ENCODE measurements at places on chromosomes 13 and 19.

GRCh38 chr13:48185018-48185417 lies 48.0 kb upstream of the ITM2B start:
- DNase-seq, result no peak

- no peak for DNase-seq
These were observed 6.2 kb downstream of the ARRDC2 start for GRCh38 chr19:18014197-18014596.

GRCh38 chr13:111247552-111247951 lies 72.9 kb upstream of the TEX29 start:
- DNase-seq, result no peak

GRCh38 chr19:49855277-49855675 lies 4.3 kb downstream of the PTOV1 start:
- no peak for DNase-seq

GRCh38 chr19:12937093-12937926 lies 1.1 kb upstream of the CALR start:
- DNase-seq, result no peak

- no peak for DNase-seq
These were observed 1431.0 kb upstream of the SPRY2 start for GRCh38 chr13:81771951-81772350.

DNA sequence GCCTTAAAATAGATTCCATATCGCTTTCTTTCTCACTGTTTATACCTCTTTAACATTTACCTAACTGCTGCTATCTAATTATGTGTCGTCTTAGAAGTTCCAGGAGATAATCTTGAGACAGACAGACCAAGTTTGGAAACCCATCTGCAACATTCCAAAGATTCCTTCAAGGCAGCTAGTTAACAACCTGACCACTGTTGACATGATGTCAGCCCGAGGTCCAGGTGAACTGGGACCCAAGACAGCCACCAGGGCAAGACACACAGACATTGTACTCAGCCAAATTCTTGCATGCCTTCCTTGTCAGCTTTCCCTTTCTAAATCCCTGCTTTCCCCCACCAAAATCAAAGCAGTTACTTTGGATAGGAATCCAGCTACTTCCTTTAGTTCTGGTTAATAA lies 1476.5 kb upstream of the PRR20A start:
- no peak for DNase-seq

DNA sequence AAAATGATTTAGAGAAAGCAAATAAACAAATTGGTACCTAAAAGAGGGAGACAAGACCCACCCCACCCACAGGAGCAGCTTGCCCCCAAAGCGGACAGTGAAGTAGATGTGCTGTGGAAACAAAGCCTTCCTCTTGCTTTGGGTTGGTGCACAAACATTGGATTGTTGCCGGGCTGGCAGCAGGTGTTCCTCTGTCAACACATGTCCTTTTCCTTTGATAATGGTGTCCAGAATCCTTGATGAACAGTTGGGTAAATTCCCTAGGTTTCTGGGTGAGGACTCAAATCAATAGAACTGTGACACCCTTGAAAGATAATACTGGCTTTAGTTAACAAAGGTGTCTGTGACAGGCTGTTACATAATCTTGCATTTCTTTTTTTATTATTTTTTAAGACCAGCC lies 311.8 kb downstream of the SPRY2 start:
- no peak for DNase-seq

DNA sequence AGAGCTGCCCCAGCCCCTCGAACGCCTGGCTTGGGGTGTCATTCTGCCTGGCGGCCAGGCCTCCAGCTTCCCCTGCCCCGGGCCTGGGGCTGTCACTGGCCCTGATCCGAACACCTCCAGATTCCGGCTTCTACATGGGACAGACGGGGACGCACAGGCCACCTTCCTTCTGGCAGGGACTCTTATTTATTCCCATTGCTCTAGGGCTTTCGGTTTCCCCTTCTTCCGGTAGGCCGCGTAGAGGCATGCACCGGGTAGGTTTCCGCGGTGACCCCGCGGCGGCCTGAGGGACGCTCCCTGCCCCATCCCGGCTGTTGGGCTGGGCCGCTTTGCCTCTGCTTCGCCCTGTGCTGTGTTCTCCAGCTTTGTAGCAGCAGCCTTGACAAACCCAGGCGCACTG lies 28.2 kb downstream of the CERS1 start:
- DNase-seq, result no peak

DNA sequence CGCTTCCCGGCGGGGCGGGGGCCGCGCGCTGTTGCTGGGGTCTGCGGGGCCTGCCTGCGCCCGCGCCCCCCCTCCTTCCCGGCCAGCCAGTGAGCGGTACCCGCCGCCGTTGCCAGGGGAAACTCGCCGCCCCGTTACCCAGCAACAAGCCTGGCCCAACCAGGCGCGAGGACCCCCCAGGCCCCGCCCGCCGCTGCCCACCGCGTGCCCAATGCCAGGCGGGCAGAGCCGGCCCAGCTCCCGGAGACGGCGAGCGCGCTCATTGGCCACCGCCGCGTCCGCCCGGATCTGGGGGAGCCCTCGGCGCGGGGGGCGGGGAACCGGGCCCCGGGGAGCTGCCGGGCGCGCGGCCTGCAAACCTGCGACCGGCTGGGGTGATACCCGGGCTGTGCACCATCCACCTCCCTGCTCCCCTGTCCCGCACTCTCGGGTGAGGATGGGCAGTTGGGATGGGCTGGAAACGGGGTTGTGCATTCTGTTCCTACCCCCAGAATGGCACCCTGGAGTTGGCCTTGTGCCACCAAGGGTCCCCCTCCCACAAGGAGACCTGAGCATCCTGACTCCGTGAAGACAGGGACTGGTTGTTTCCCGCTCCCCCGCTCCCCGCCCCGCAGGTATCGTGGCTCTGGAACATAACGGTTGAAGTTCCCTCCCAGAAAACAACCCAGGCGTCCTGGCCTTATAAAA lies 8.8 kb upstream of the BBC3 start:
- DNase-seq, result no peak

GRCh38 chr13:113837560-113838355 lies 26.1 kb downstream of the GAS6 start:
- DNase-seq, result peak; percentile 95

- DNase-seq, result peak; percentile 18
These were observed 781 bp upstream of the SPRYD7 start for GRCh38 chr13:49936968-49937273.

Measured in SW480 (cell line).